ENCODE measurements at places on chromosomes 7 and 10.

- no peak for DNase-seq
These were observed 57.2 kb downstream of the LRRC72 start for GRCh38 chr7:16583834-16584233.

DNA sequence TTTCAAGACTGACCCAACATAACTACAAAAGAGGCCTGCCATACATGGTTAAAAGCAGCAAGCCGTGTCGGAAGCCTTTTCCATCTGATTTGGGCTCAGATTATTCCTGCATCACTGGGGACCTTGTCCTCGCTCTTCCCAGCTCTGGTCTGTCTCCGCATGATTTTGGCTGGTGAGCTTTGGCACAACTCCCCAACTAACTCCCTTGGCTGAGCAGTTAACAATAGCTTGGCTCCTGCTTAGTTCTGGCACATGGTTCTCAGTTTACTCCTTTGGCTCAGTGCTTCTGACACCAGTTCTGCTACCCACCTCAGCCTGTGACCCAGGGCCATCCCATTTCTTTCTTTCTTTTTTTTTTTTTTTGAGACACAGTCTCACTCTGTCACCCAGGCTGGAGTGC is 17.0 kb downstream of the AGK start:
- DNase-seq = no peak

GRCh38 chr10:97018251-97019212 is 167.2 kb downstream of the SLIT1 start:
- no peak for DNase-seq

DNA sequence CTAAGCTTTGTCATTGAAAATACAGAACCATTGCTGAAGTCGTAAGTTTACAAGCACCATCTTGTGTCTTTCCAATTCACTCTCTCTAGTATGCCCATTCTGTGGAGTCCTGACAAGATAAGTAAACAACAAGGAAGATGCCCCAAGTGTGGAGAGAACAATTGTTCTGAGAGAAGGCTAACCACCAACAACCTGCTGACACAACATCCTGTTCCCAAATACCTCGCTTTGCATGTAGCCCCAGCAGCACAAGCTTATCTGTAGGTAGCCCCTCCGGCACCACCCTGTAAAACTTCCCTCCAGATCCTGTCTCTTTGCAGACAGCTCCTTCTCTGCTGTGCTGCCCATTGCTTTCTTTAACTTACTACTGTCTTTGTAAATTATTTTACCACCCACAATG is 233.3 kb upstream of the AOAH start:
- no peak for DNase-seq

GRCh38 chr7:4836206-4836661 is 25.6 kb downstream of the PAPOLB start:
- DNase-seq = no peak

DNA sequence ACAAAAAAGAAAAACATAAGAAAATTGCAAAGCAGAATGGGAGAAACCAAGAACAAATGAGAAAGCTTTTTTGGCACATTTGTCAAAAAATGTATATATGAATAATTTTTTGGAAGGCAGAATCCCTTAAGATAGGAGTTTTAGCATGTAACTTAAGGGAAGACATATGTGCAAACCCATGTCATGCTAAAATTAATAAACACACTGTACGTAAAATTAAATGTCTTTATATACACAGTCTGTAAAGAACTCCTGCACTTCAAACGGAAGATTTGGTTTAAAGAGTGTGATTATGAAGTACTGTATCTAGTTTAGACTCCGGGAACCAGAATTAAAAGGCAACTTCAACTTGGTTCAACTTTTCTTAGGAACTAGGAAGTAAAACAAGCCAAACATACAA is 369.9 kb upstream of the TEX47 start:
- no peak for DNase-seq

DNA sequence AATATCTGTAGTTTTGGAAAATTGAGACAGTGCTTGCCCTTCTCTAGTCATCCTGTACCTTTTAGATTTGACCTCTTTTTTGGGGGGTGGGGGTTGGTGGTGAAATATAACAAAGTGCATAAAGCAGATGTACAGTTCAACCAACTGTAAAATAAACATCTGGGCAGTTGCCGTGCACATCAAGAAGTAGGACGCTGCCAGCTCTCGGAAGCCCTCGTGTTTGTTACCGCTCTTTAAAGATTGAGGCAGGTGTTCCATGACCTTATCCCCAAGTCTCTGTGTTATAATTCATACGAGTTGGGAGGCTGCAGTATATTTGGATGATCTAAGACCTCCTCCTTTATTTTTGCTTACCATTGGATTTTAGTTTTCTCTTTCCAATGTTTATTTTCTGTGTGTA is 55.1 kb downstream of the SDK1 start:
- no peak for DNase-seq

DNA sequence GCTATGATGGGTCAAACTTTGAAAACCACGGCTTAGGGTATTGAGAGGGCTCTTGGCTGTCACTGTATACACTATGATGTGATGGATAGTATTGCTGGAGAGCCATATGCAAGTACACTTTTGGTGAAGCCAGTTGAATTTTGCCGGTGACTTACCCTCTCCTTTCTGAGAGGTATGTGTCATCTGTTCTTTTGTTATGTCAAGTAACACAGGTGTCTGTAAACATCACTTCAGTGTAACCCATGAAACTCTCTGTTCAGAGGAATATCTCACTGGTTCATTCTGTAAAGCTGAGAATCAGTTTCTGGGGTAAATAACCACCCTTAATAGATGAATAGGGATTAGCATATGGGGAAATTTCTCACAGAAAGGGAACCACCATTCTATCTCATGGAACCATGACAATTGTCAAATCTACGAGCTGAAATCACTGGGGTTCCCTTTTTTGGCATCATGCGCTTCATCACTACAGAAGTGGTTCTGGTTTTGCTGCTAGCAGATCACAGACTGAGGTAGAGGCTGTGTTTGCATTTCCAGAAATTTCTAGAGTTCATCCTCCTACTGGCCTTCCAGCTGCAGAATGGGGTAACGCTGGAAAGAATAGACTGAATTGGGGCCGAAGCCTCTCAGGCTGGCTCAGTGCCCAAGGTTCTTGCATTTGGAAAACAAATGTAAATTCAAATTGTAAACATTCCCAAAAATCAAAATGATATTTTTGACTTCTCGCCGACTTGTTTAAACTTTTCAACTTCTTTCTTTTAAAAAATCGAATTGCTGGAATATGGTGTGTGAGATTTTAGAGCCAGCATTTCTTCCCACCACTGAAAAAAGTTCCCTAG is 83.3 kb upstream of the CREB5 start:
- DNase-seq = no peak

GRCh38 chr10:88194961-88195367 is 331.5 kb downstream of the PTEN start:
- no peak for DNase-seq

DNA sequence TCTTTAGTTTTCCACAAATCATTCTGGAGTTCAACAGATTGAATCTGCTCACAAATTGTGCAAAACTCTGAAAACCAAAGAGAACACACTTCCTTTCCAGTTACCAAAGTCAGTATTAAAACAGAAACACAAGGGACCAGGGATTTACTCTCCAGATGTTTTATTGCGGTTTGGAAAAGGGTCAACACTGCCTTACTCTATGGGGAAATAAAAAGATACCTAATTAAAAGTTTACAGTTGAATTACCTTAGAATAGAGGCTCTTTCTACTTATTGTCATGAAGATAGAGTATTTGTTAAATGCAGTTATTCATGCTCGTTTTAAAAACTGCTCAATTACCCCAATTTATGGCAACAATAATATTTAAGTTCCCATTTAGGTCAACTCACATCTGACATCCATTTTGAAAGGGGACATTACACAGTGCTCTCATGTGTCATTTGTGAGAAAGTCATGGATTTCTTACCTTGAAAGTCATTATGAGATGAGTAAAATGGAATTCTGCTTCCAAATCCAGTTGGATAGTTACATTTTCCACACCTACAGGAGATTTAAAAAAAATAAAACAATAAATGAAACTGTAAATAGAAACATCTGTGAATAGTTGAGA is 8.4 kb downstream of the LAMB1 start:
- no peak for DNase-seq

GRCh38 chr7:68429411-68430117 is 1168.7 kb upstream of the AUTS2 start:
- no peak for DNase-seq

- no peak for DNase-seq
These were observed 70.2 kb upstream of the FERD3L start for GRCh38 chr7:19215412-19215811.

GRCh38 chr10:51602326-51602725 is 97.1 kb downstream of the CSTF2T start:
- no peak for DNase-seq

GRCh38 chr10:92655426-92655825 is 34.3 kb upstream of the HHEX start:
- no peak for DNase-seq

DNA sequence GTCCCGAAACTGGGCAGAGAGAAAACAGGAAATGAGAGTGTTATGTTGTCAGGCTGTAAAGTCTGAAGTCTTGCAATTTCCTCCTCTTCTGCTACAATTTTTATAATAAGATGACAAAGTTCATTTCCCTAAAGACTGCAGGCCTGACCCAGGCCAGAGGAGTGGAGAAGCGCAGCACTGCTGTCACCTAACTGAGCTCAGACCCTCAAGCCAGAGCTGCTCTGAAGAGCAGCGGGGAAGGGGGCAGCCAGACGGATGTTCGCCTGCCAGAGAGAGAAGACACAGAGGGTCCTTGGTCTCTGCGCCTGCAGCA is 12.6 kb upstream of the AOAH start:
- no peak for DNase-seq

DNA sequence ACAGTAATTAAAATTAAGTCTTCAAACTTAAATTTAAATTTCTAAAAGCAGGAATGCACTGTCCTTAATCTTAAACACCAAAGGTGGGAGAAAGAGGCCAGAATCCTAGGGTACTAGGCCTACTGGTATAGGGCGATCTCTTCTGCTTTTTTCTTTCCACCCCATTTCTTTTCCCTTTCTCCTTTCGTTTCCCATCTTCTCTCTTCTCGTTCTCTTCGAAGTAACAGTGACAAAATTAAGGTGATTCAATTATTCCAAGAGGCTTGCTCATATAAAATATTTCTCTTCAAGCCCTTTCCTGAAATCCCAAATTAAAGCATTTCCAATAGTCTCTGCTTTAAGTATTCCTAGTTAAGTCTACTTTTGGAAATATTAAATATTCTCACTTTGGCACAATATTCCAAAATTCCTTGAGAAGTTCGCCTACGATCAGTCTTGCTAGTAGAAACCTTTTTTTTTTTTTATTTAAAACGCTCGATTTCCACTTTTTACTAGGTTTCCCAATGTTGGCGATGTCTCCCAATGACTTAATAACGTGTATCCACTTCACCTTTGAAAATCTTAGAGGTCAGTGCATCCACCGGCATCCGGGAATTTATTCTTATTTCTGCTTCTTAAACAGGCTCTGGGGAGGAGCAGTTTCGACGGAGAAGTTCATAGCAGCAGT is 765 bp upstream of the LCOR start:
- DNase-seq = no peak

- DNase-seq = no peak
These were observed 42.8 kb downstream of the WIPI2 start for GRCh38 chr7:5232874-5233273.

- DNase-seq = no peak
These were observed 64.4 kb upstream of the ITGA8 start for GRCh38 chr10:15783941-15784636.

DNA sequence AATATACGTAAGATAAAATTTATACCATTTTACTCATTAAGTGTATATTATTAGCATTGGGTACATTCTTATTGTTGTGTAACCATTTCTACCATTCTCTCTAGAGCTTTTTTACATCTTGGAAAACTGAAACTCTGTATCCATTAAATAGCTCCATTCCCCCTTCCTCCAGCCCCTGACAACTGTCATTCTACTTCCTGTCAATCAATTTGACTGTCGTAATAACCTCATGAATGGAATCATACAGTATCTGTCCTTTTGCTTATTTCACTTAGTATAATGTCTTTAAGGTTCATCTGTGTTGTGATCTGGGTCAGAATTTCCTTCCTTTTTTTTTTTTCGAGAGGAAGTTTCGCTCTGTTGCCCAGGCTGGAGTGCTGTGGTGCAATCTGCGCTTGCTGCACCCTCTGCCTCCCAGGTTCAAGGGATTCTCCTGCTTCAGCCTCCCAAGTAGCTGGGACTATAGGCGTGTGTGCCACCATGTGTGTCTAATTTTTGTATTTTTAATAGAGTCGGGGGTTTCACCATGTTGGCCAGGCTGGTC is 15.6 kb downstream of the ZRANB1 start:
- DNase-seq = no peak

- no peak for DNase-seq
These were observed 83.5 kb downstream of the TACC2 start for GRCh38 chr10:122072491-122072890.

- DNase-seq = no peak
These were observed 56.4 kb upstream of the PFKP start for GRCh38 chr10:3010816-3011460.

GRCh38 chr10:11045995-11046775 is 28.5 kb downstream of the CELF2 start:
- DNase-seq = no peak

GRCh38 chr10:38043516-38043915 is 33.0 kb downstream of the ZNF33A start:
- no peak for DNase-seq

DNA sequence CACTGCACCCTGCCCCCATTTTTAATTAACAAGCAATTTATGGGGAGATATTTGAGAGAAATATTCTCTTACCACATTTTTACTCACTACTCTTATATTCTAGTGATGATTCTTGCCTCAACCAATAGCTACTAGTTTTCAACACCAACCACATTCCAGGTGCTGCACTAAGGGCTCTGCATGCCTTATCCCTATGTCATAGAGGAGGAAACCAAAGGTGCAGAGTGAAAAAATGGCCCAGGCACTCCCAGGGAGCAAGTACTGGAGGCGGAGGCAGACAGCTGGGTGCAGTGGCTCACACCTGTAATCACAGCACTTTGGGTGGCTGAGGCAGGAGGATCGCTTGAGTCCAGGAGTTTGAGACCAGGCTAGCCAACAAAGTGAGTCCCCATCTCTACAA is 35.5 kb upstream of the TPST1 start:
- no peak for DNase-seq

- DNase-seq = no peak
These were observed 182.8 kb downstream of the MAD1L1 start for GRCh38 chr7:2049782-2050510.

GRCh38 chr10:130714742-130715467 is 578.7 kb downstream of the GLRX3 start:
- DNase-seq = no peak

DNA sequence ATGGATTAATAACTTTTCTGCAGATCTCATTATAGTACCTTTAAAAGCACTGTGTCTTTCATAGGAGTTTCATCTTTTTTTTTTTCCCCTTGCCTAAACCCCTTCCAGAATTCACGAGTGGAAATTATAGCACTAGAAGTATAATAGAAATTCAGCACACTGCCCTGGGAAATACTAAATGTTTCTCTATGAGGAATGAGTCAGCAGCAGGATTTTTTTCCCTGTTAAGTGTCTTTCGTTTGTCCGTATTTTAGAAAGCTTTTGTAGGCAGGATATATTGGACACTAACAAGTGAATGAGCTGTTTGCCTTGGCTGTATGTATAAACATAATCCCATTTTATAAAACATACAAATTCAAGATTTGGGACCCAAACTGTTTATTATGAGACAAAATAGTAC is 105.8 kb downstream of the EXOC4 start:
- DNase-seq = no peak

All from activated T-helper 2 cell treated with anti-CD3 and anti-CD28 coated beads, Interferon-gamma antibody, Interleukin-2, Interleukin-4, amounts not matched to agents 10 μg/mL and 5 μg/mL and 100 μg/mL, durations not matched to agents 14 hours and 24 hours and 36 hours (primary cell).